ENCODE measurements at places on chromosomes 7 and 10.

- DNase-seq = no peak
Measured at GRCh38 chr7:110762546-110763225, 328.2 kb upstream of the LRRN3 start.

- DNase-seq = no peak
Measured at GRCh38 chr10:64463406-64463805, 942.2 kb downstream of the REEP3 start.

DNA sequence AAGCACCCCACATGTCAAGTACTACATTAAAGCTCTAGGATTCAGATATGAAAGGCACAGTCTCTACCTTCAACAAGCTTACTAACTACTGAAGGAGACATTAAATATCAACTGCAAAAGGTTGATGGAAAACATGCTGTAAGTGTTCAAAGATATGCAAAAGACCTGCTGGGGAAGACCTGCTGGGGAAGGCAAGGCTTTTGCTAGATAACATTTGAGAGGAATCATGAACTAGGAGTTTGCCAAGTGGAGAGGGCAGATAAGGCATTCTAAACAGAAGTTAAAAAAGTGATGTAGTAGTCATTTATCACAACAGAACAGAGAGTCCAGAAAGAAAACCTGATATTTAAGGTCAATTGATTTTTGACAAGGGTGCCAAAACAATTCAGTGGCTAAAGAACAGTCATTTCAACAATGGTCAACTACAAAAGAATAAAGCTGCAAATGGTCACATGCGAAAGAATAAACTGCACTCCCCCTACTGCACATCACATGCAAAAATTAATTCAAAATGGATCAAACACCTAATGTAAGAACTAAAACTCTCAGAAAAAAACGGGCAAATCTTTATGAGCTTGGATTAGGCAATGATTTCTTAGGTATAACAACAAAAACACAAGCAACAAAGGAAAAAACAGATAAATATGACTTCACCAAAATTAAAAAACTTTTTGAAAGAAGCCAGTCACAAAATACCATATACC, 23.0 kb upstream of the MSS51 start:
- no peak for DNase-seq

GRCh38 chr10:88395677-88396076, 187.4 kb downstream of the RNLS start:
- no peak for DNase-seq

- DNase-seq = no peak
Measured at GRCh38 chr7:115015619-115016018, 93.7 kb downstream of the MDFIC start.

GRCh38 chr10:110840225-110840922, 31.4 kb upstream of the PDCD4 start:
- no peak for DNase-seq

DNA sequence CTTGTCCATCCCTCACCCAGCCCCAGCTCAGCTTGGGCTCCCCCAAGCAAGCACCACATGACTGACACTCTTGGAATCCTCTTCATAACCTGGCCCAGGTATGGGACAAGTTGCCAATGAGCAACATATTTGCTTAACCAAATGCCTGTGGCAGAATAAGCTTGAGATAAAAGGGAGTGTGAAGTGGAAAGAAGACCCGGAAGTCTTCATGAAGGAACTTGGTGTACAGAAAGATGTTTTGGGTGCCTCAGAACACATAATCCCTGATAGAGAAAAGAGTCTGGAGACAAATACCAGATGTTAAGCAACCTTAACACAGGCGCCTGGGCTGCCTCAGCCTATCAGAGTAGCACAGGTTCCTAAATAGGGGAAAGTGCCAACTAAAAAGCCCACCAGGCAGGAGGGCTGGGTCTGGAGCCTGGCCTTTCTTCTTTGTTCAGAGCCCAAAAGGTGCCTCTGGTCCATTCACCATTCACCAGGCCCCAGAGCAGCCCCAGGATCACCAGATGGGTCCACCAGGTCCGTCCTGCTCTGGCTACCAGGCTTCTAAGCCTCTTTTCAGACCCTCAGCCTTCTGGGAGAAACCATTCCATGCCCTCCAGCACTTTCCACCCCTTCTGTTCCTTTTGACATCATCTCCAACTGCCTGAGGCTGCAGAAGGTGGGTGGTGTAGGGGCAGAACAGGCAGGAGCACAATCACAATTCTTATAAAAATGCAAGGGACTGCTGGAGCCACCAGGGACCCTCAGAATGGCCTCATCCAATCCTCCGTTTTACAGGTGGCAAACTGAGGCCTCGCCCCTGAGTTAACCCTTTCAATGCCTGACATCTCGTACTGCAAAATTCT, 22.6 kb downstream of the KCNMA1 start:
- DNase-seq = no peak

GRCh38 chr7:132002343-132002968, 446.0 kb upstream of the PODXL start:
- DNase-seq = no peak

GRCh38 chr7:366161-366803, 76.3 kb downstream of the FOXL3 start:
- no peak for DNase-seq

DNA sequence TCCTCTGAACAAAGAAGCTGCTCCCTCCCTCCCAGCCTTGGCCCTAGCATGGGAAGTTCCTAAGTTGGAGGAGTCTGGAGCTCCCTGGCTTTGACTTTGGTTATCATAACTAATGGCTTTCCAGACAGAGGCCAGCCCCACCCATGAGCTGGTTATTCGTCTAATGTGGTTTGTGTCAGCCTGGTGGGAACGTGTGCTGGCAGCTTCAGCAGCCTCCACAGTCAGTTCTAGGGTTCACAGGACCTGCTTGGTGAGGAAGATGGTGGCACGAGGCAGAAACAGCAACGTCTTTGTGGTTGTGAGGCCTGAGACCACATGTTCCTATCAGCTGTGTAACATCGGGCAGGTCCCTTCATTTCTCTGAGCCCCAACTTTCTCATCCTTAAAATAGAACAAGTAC, 103.1 kb downstream of the PAXIP1 start:
- DNase-seq = no peak

DNA sequence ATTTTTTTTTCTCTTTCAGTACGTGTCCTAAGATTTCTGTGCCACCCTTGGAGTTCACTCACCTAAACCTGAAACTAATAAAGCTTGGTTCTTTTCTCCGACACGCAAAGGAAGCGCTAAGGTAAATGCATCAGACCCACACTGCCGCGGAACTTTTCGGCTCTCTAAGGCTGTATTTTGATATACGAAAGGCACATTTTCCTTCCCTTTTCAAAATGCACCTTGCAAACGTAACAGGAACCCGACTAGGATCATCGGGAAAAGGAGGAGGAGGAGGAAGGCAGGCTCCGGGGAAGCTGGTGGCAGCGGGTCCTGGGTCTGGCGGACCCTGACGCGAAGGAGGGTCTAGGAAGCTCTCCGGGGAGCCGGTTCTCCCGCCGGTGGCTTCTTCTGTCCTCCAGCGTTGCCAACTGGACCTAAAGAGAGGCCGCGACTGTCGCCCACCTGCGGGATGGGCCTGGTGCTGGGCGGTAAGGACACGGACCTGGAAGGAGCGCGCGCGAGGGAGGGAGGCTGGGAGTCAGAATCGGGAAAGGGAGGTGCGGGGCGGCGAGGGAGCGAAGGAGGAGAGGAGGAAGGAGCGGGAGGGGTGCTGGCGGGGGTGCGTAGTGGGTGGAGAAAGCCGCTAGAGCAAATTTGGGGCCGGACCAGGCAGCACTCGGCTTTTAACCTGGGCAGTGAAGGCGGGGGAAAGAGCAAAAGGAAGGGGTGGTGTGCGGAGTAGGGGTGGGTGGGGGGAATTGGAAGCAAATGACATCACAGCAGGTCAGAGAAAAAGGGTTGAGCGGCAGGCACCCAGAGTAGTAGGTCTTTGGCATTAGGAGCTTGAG, at the start of gene CFTR:
CFTR (plus strand) TSS at position 801 of the 830 bp plus-strand sequence. CDS start 70 bp downstream, outside the sequence.
- DNase-seq = no peak

- DNase-seq = no peak
Measured at GRCh38 chr10:91953600-91954160, 30.1 kb downstream of the BTAF1 start.

GRCh38 chr7:97064972-97065587, 40.4 kb upstream of the DLX5 start:
- DNase-seq = peak; percentile 74

DNA sequence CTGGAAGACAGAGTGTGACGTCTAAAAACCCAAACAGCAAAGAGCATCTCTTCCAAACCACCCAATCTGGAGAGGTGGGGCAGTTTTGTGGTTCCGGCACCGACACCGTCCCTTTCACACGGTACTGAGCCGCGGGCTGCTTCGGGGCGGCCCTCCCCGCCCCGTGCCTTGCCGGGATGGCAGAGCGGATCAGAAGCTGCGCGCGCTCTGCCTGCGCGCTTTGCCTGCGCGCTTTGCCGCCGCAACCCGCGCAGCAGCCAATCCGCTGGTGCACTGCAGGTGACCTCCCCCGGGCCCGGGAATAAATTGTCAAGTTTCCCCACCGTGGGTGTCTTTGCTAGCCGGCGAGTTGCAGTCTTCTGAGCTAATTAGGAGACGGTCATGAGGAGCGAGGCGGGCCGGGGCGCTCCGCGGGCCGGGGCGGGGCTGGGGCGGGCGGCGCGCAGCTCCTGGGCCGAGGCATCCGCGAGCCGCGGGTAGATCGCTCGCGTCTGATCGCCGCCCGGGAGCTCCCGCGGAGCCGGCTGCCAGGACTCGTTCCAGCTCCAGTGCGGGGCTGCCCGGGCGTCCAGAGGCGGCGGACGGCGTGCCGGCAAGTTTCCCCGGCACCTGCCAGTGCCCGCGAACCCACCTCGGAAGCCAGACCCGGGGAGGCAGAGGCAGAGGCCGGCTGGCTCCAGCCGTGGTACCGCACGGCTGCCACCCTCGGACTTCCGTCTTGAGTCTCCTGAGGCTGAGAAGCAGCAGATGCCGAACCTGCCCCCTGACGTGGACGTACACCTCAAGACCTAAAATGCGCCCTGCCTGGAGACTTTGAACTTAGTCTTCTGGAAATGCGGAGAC, 536.0 kb upstream of the GALNT17 start:
- DNase-seq = no peak

DNA sequence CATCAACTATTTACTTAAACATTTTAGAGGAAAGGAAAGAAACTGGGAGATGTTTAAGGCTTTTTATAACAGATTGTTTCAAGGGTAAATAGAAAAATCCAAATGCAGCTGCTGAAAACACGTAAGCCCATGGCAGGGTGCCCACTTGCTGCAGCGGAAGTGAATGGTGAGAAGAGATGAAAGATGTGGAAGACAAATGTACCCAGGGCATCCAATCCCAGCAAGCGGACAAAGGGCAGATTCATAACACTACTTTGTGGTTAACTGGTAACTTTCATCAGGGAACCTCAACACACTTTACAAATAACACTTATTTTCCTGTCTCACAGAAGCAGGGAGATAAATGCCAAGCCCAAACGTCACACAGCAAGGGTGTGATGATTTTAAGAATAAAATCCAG, 358.4 kb downstream of the KCNMA1 start:
- peak; percentile 56 for DNase-seq

GRCh38 chr10:88187472-88187871, 324.0 kb downstream of the PTEN start:
- no peak for DNase-seq

GRCh38 chr10:43693602-43694001, 44.9 kb upstream of the ZNF32 start:
- DNase-seq = no peak

DNA sequence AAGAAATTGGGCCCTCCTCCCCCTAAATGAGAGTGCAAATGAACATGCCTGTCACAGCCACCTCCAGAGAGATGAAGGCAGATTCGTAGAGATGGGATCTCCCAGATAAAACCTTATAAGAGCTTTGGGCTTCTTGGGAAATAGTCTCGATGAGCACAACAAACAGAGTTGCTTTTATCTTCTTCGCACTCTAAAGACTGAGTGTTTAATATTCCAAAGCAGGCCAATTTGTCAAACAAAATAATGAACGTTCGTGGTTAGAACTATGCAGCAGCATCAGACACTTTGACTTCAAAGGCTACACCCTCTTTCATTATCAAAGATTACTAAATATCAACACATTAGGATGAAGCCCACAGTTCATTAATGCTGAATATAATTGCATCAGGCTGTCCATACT, 256.2 kb downstream of the SKIDA1 start:
- DNase-seq = no peak

GRCh38 chr7:113483657-113484056, 365.3 kb upstream of the SMIM30 start:
- DNase-seq = no peak

DNA sequence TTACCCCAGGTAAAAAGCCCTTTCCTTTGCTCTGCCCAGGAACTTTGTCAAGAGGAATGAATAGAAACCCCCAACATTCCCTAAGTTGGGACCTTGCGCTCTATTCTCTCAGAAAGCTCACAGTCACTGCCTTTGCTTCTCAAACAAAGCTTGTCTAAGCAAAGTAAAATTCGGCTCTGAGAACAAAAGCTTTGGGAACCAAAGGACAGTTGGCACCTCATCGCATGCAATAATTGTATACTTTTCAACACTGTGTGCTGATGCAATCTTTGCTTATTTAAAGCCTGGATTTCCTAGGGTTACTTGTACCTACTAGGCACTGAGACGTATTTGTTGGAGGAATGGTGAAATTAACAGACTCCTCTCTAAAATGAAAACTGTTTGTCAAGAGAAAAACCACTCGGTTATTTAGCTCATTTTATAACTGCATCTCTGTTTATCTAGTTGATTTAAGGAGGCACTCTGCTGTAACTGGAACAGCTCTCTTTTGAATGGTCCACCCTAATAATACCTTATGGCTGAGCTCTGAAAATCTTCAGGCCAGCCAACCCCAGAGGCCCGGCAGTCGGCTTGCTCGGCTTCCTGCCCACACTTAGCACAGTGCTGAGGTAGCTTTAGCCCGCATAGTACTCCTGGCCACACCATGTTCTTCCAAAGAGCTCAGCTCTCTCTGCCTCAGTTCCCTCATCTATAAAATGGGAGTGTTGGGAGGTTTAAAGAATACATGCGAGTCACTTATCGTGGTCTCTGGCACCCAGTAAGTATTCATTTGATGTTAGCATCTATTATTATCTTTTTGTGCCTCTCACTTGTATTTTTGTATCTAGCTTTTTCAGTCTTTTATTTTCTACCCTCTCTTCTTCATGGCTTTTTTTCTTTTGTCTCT, 80.2 kb upstream of the PRR15 start:
- no peak for DNase-seq

DNA sequence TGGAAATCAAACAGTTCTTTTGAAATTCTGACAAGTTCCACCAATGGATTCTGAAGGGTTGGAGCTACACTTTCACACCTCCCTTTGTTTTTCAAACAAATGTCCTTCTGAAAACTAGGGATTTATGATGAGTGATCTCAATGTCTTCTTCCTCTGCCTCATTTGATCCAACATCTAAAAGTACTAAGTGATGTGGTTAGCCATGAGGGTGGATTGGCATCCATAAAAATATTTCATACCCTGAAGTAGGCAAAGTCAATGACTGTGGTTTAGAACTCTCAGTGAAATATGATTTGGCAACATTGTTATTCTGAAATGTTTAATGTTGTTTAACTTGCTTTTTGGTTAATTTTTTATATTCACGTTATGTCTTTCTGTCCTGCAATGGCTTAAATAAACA, 136.9 kb downstream of the MBL2 start:
- no peak for DNase-seq

- no peak for DNase-seq
Measured at GRCh38 chr10:126042354-126042753, 146.0 kb downstream of the FANK1 start.
